SK-N-SH (cell line): ENCODE measurements at places on chromosomes 4 and X. TPM values are rescaled to one million over a fixed set of nuclear protein-coding genes. Genes with fewer than 3 reads are reported as not detected.

HDX gene
- polyA plus RNA-seq: 1.2 and 1.6 TPM in 2 replicates

NPY1R gene
- not detected in 2 replicates for polyA plus RNA-seq

ALPK1 gene
- polyA plus RNA-seq: 2.8 and 4.5 TPM in 2 replicates

GNL3L gene
- polyA plus RNA-seq: 16.3 and 19.4 TPM in 2 replicates

CXCL6 gene
- 0.02 and 0.03 TPM in 2 replicates for polyA plus RNA-seq
